ENCODE measurements at places on chromosomes 2 and 18.

DNA sequence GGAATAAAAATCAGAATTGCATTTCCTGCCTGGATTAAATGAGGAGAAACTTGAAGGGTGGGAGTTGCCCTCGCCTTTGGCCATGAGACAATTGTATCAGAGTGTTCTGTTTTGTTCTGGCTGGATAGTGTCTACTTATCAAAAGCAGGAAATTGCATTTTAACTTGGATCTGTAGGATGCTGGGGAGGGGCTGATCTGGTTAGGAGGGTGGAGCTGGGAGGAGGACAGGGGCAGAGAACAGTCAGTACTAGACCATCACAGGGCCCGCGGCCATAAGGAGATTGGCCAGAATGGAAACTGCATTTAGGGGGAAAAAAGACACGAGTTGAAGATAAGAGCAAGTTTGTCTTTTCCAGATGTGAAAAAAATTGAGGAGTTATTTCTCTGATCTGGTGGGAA is 199.1 kb upstream of the POU3F3 start:
- no peak for DNase-seq

DNA sequence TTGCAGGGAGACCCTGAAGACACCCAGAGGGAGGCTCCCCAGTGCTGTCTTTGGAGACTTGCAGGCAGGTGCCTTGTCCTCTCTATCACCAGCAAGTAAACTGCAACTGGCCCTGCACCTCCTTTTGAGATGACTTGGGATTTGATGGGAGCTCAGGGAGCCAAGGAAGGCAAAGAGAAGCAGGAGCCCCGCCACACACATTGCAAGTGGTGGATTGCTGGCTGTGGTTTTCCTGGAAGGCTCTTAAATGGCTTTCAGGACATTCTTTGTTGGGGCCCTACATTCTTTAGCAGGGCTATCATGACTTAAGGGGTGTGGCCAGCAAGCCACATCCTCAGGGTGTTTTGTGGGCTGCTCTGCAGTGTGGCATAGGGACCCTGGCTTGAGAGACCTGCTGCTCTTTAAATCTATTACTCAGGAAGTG is 39.9 kb upstream of the CDC42EP3 start:
- DNase-seq: no peak

DNA sequence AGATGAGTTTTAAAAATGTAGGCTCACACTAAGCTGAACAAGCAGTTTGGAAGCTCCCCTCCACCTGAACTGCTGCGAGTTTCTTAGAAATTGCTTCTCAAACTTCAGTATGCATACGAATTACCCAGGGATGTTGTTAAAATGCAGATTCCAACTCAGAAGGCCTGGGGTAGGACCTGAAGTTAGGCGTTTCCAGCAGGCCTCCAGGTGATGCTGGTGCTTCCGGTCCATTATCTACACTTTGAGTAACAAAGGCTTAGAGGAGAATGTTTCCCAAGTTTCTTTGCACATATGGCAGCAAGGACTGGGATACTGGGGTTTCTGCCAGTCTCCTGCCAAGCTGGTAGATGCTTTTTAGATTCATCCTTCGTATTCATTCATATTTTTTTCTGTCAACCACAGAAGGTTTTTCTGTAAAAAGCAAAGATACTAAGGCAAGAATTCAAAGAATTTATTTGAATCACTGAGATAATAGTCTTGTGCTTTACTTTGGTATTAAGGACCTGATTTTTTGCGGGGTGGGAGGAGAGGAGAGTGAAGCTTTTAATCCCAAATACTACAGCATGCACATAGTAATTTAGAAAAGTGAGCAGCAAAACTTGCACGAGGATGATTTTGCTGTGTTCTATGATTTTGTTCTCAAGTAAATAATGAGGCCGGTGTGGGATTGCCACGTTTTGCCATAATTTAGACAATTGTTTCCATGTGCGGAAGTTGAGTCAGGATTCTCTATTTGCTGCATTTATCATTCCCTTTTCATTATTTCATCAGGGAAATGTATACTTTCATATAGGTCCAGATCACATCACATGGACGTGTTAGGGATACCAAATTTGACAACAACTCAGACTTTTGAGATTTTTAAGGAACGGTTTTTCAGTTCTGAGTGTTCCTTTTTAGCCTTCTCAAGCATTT is 137.6 kb upstream of the SPATS2L start:
- DNase-seq: no peak

- no peak for DNase-seq
Measured at GRCh38 chr2:190979906-190980629, 33.9 kb downstream of the STAT1 start.

DNA sequence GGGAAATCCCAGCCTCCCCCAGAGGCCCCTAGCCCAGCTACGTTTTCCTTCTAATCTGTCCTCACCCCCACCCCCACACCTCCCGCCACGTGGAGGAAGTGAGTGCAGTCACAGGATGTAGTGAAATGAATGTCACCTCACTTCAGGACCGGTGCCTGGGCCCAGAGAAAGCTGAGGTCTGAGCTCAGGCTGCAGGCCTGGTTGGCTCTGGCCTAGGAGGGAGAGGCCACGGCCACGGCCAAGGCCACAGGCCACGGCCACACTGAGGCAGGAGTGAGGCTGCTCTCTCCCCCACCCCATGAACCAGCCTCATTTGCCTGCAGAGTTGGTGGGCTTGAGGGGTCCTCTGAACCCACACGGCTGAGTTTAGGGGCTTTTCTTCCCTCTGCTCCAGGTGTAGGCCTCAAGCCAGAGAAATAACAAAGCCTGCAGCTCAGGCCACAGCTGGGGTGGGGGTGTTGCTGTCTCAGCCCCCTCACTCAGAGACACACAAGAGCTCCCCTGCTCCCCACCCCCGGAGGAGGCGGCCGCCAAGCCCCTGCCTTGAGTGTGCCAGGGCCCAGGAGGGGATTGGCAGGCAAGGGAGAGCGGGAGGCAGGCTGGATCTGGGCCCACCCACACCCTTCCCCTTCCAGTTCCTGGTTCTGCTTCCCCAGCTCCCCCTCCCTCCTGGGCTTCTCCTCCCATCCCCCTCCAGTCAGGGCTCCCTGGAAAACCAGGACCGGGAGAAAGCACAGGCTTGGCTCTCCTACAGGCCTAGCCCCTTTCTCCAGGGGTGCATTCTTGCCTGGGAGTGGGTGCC is 27.0 kb downstream of the DNMT3A start:
- DNase-seq: peak; percentile 90

DNA sequence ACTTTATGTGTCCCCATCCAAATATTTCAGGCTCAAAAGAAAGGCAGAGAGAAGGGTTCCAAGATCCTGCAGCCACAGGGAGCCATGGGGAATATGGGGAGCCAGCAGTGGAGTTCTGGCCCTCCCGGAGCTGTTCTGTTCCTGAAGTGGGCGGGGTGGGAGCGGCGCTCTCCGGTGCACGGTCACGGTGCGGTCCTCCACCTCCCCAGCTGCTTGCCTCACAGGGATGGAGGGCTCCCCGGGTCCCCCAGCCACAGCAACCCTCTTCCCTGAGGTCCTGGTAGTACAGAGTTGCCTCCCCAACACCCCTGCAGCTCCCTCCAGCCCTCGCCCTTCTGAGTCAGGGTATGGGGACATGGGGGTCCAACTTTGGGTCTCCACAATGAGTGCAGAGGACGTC is 26.2 kb upstream of the SNED1 start:
- no peak for DNase-seq

DNA sequence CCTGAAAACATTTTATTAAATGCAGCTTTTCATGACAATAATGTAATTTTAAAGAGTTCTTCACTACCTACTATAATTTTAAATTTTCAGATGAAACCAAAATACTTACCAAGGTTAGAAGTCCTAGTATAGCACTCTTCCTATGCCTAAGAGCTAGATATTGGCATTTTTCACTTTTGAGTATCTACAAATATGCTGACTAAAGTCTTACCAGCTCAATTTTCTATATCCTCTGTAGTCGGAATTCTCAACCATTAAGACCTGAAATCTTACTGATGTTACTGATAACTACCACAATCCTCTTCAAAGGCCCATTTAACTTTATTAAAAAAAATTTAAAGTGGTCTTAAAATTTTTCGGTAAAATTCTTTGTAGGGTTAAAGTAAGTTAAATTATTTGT is 32.0 kb downstream of the PREPL start:
- no peak for DNase-seq

DNA sequence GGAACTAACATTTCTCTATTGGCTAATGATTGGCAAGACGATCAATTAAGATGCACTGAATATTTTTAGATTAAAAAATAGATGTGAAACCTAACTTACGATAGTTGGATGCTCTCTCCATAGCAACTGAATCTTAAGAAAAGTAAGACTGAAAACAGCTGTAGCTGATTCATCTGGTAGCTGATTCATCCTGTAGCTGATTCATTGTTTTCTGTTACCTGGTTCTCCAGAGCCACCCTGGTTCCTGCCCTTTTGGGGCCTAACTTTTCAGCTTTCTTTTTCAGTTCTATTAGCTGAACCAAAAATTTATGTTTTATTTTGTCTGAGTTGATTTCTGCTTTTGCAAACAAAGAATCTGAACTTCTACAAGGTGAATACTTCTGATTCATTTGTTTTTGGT is 22.7 kb upstream of the SPR start:
- DNase-seq: peak; percentile 74

DNA sequence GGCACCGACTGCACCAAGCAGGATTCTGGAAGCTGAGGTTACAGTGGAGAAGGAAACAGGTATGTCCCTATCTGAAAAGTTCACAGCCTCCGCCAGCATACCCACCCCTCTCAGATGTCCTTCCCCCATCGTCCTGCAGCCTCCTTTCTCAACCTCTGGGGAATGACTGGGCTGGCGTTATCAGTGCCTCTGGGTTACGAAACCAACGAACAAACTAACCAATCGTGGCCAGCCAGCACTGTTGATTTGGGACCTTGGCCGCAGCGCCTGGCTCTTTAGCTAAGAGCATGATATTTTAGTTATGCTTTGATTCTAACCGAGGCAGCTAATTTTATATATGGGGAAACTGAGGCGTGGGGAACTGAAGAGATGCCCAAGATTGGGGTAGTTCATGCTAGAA is 233.0 kb downstream of the TFCP2L1 start:
- DNase-seq: no peak

DNA sequence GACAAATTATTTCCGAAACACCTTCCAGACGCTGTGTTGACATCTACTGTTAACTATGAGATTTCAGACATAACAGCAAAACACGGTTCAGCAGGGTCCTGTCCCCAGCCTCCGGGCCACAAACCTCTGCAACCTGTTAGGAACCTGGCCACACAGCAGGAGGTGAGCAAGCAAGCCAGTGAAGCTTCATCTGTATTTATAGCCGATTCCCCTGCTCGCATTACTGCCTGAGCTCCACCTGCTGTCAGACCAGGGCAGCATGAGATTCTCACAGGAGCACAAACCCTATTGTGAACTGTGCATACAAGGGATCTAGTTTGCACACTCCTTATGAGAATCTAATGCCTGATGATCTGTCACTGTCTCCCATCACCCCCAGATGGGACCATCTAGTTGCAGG is 31.1 kb downstream of the NDUFA10 start:
- no peak for DNase-seq

- peak; percentile 56 for DNase-seq
Measured at GRCh38 chr2:42102591-42103450, 55.0 kb downstream of the PKDCC start.

GRCh38 chr2:237185553-237185925 is 99.8 kb downstream of the COPS8 start:
- DNase-seq: no peak

DNA sequence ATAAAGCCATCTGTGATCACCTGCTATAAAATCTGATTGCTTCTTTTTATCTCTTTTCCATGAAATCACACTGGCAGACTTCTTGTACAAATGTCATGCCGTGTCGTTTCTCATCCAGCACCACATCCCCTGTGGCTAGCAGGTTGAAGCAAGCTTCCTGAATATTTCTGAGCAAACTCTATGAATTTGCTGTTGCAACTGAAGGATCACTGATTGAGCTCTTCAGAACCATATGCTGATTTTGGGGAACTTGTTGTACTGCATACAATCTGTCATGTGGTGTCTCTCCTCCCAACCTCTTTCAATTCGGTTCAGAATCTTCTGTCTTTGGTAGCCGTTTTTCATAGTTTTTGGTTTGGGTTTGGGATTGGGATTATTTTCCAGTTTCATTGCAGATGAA is 57.7 kb upstream of the RBMS1 start:
- DNase-seq: no peak

- no peak for DNase-seq
Measured at GRCh38 chr2:43708178-43708577, 31.9 kb upstream of the C1GALT1C1L start.

DNA sequence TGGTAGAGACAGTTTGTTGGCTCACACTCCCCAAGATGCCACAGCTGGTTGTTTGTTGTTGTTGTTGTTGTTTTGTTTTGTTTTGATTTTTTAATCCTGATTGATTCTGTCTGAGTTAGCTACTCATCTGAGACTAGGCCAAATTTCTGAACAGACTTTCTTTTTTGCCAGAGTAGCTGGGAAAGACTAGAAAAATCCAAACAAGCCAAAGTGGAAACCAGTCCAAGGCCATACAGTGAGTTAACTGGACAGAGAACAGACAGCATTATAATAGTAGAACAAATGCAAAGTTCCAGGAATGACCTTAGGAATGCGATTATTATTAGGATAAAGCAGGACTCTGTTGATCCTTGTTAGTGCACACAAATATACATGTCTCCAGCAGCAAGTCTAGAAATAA is 43.8 kb upstream of the CYP26B1 start:
- DNase-seq: no peak

DNA sequence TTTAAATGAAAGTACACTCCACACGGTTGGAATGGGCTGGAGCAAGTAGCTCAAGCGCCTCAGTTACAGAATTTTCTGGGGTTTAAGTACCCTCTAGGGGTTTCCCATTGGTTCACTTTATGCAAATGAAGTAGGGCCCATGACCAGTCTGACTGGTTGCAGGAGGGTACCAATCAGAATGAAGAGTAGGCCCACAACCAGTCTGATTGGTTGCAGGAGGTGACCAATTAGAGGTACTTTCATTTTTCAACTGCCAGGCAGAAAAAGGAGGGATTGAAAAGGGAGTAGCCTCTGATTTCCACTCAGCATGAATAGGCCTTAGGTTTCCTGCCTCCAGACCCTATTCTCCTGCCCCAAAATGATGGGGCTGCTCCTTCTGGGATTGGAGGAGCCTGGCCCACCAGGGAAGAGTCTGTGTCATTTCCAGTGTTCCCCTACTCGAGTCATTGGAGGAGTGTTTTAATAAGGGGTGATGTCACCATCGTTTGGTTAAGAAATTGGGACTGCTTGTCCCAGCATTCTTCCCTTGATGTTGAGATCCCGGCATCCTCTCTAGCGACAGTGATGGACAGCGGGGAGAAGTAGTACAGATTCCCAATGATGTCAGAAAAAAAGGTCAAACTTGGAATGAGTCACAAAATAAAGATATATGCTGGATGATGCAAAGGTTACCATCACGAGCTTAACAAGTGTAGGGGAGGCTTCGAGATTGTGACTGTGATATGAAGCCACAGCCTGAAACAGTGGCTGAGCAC is 210.4 kb downstream of the SH3BP4 start:
- DNase-seq: no peak

GRCh38 chr2:160679686-160680085 is 186.1 kb upstream of the RBMS1 start:
- DNase-seq: no peak

GRCh38 chr2:26717362-26717761 is 24.8 kb downstream of the KCNK3 start:
- DNase-seq: no peak

- DNase-seq: no peak
Measured at GRCh38 chr2:143954186-143954585, 565.7 kb downstream of the ZEB2 start.
